Stimulated activated CD8-positive, alpha-beta memory T cell treated with anti-CD3 and anti-CD28 coated beads, Interleukin-4, amount 100 ng/mL, for 24 hours (primary cell): ENCODE measurements at places on chromosomes 7 and 10.

- DNase-seq = no peak
Measured at GRCh38 chr7:8184221-8184620, 77.7 kb downstream of the ICA1 start.

DNA sequence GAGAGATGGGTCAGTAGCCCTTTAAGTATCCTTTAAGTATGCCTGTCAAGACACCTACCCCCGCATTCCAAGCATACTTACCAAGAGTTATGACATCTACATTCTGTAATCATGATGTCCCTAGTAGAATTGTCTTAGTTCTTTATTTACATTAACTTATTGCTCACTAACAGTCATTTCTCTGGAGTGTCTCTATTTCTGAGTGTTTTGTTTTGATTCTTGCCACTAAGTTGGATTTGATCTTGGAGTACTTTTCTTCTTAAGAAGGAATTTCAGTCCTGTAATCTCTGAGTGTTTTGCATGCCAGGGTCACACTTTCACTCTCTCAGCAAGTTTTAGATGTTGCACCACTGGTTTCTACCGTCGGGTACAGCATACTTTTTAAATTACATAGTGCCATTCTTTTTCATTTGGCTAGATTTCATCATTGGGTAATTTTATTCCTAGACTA is 1053.9 kb downstream of the KCNMA1 start:
- no peak for DNase-seq

GRCh38 chr7:55348502-55348901 is 16.6 kb upstream of the LANCL2 start:
- DNase-seq = no peak

DNA sequence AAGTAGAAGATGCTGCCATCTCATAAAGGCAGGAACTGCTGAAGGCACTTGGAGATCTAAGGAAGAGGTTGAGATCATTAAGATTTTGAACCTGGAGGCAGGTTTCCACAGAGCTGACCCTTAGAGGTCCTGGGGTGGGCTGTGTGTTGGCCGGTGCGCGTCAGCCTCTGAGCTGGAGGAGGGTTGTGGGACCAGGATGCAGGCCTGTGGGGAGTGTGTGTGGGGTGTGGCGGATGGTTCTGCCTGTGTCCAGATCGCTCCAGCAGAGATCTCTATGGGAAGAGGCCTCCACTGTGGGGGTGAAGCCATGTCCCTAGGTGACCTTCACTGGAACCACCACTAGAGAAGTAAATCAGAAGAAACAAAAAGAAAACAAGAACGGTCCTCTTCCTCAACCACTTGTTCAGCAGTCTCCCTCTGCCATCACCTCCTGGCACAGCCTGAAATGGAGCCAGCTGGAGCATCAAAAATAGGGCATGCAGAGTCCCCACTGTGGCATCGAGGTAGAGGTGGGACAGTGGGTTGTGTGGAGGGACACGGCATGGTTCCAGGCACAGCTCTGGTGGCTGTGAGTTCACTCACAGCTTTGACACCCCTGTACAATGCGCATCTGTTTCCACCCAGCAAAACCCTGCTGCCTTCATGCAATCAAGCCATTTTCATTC is 453.8 kb downstream of the TCERG1L start:
- no peak for DNase-seq

DNA sequence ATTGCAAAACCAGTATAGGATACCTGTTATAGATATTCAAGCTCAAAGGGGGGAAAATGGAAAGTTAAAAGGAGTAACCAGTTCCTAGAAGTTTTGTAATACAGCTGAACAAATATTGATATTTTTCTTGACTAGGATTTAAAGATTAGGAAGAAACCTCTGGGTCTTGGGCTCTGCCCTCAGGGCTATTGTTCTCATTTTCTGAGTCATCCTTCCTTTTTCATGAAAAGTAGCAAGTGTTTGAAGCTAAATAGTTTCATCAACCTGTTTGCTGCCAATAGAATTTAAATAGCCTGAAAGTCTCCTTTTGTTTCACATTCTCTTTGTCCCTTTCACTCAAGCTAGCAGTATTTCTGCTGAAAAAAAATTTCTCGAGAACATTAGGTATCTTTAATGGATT is 1061.1 kb upstream of the GHITM start:
- DNase-seq = no peak
